Iris pigment epithelial cell (primary cell): ENCODE measurements at places on chromosomes 5 and 9.

DNA sequence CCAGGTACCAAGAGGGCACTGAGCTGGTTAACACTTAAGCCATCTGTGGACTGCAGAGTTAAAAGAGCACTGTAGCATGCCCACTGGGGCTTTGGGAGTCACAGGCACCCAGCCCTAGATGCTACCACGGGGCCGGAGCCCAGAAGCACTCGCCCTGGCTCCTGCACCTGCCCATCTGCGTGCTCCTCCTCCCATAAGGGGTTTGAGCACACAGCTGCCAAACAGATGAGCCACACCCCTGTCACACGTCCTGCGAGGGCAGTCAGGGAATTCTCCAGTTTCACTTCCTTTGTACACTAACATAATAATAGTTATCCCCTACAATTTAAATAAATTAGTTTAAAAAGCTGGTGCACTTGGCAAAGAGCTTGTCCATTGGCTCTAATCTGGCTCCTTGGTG, 4.5 kb upstream of the PCA3 start:
- DNase-seq = no peak

- DNase-seq = no peak
Observed at GRCh38 chr5:95823218-95823737, 752 bp upstream of the GLRX start.

- DNase-seq = no peak
Observed at GRCh38 chr5:14728459-14728938, 64.0 kb downstream of the OTULIN start.

GRCh38 chr5:107542428-107542827, 128.3 kb downstream of the EFNA5 start:
- peak; percentile 99 for DNase-seq

- DNase-seq = no peak
Observed at GRCh38 chr9:123609844-123610243, 253.8 kb downstream of the CRB2 start.

GRCh38 chr9:7210854-7211637, 453.3 kb downstream of the KDM4C start:
- DNase-seq = no peak

- no peak for DNase-seq
Observed at GRCh38 chr5:115812372-115812771, 4.1 kb downstream of the CDO1 start.

- peak; percentile 34 for DNase-seq
Observed at GRCh38 chr9:106753155-106753671, 109.8 kb upstream of the ZNF462 start.

GRCh38 chr5:143601917-143602333, 198.4 kb upstream of the NR3C1 start:
- DNase-seq = no peak

- DNase-seq = no peak
Observed at GRCh38 chr9:237141-237857, 22.6 kb downstream of the DOCK8 start.

DNA sequence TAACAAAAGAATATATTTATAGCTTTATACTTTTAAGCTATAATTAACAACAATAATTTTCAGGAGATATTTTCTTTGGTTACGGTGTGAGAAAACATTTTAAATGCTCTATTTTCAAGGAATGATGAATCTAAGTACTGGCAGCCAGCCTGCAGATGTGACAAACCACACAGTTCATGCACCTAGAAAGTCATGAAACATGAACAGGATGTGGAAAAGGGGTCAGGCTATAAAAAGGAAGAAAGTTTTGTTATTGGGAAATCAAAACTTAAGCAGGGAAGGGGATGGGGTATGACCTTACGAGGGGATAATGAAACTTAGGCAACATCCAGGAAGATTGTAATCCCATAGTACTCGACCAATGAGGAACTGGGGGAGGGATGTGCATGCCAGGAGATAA, 508.7 kb upstream of the GRAMD2B start:
- no peak for DNase-seq

DNA sequence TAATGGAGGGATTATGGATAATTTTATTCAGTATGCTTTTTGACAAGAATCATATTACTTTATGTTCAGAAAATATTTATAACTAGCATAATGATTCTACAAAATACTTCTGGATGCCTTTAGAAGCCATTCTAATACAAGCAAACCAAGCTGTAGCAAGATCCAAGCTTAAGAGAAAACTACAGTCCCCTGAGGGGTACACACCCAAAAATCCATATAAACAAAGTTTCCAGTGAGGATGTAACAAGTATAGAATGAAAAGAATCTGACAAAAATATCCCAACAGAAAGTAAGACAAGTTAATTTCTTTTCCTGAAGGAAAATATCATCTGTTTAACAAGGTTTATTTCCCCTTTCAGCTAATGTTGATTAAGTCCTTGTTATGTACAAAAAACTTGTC, 53.9 kb downstream of the MLLT3 start:
- no peak for DNase-seq

- DNase-seq = no peak
Observed at GRCh38 chr5:38154615-38155204, 103.6 kb upstream of the EGFLAM start.

- no peak for DNase-seq
Observed at GRCh38 chr5:146206257-146206656, 2.9 kb downstream of the RBM27 start.

- no peak for DNase-seq
Observed at GRCh38 chr5:143828710-143829109, 16.7 kb downstream of the HMHB1 start.

GRCh38 chr5:56327809-56328208, 94.7 kb upstream of the ANKRD55 start:
- no peak for DNase-seq

- no peak for DNase-seq
Observed at GRCh38 chr9:36826581-36826980, 207.5 kb downstream of the PAX5 start.

DNA sequence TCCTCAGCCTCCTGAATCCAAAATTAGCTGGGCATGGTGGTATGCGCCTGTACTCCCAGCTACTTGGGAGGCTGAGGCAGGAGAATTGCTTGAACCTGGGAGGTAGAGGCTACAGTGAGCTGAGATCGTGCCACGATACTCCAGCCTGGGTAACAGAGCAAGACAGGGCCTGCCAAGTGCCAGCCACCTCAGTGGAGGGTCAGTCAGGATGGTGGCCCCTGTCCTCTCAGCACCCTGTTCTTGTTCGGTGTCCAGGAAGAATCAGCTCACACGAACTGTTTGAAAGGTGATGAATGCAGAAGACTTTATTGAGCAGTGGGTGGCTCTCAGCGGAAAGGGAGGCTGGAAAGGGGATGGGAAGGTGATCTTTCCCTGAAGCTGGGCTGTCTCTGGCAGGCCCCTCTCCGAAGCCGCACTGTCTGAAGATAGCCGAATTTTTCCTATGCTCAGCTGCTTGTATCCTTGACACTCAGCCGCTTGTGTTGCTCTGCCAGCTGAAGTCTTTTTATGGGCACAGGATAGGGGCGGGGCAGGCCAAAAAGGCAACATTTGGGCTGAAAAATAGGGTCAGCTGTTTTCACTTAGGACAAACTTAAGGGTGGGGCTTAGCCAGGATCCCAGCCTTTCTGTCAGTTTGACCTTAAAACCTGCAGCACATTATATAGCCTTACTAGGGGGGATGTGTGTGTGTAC, 50.9 kb downstream of the UBE2R2 start:
- DNase-seq = no peak

- no peak for DNase-seq
Observed at GRCh38 chr5:4206127-4206526, 610.5 kb downstream of the IRX1 start.

DNA sequence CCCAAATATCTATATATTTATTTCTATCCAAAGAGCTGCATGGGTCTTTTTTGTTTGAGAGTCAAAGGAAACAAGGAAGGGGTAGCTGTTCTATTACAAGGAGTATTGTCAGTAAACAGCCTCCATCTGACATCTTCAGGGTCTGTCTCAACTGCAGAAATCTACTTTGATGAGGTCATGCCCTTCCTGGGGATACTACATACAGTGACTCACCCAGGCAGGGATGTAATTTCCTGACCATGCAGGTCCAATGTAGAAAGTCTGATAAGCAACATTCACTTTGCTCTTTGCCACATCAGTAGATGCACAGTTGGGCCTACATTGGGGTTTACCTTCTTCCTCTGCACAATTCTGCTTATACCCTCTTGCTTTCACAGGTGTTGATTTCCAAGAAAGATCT, 165.5 kb downstream of the TLR4 start:
- DNase-seq = no peak

DNA sequence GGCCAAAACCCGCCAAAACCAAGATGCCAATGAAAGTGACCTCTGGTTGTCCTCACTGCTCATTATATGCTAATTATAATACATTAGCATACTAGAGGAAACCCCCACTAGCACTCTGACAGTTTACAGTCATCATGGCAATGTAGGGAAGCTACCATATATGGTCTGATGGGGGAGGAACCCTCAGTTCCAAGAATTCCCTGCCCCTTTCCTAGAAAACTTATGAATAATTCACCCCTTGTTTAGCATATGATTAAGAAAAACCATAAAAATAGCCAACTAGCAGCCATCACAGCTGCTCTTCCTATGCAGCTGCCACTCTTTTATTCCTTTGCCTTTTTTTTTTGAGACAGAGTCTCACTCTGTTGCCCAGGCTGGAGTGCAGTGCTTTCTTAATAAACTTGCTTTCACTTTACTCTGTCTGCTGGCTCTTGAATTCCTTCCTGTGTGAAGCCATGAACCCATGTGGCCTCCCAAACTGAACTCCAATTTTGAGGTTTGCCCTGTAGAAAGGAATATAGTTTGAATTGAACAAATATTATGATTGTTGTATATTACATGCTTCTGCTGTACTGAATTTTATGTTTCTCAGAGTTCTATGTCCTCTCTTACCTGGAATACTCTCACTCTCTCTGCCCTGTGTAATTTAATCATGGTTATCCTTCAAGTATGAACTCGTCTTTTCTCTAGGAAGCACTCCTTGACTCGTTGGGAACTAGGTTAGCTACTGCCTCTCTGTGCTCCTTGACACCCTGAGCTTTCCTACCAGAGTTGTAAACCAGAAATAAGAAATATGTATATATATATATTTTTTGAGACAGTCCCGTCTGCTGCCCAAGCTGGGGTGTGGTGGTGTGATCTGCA, 59.8 kb downstream of the KIAA1958 start:
- peak; percentile 34 for DNase-seq

DNA sequence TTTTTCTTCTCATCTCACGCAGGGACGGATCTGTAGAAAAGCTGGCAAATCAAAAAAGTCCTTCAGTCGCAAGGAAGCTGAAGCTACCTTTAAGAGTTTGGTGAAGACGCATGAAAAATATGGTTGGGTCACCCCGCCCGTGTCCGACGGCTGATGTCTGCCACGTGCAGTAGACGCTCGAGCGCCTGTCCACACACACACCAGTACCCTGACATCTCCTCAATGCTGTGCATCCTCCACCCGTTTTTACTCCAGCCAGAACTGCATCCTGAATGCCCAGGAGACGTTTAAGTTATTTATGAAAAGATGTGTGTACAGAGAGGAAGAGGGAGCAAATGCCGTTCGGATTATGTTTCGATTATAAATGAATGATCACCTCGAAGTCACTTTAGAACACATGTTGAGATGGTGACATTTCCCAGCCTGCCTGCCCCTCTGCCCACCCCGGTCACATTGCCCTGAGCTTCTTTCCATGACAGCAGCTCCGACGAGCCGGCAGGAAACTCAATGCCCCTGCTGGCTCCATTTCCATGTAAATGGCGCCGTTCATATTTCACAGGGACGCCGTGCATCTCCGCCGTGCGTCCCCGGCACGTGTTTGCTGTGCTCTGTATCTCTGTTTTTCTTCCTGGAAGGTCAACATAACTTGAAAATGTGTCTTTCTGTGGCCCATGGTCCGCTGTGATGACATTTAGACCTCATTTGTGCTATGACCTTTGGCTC, 42.7 kb downstream of the UBE2QL1 start:
- DNase-seq = no peak

GRCh38 chr9:13665418-13666066, 386.1 kb upstream of the MPDZ start:
- DNase-seq = peak; percentile 71

- no peak for DNase-seq
Observed at GRCh38 chr9:114497236-114497635, 8.0 kb downstream of the WHRN start.

DNA sequence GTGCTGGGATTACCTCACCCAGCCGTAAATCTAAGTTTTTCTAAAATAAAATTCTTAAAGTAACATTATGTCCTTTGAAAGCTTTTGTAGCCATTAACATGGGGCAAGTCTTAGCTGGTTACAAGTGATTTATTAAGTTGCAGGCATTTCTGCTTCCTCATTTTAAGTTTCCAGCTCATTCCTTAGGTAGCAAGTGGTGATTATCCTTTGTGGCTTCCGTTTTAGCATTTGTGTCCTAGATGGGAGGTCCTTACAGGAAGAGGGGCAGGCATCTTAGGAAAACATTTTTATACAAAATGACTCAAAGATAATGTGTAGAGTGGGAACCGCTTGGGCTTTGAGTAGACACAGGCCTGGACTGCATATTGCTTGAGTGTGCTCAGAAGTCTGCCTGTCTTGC, 35.0 kb upstream of the ROPN1L start:
- no peak for DNase-seq

DNA sequence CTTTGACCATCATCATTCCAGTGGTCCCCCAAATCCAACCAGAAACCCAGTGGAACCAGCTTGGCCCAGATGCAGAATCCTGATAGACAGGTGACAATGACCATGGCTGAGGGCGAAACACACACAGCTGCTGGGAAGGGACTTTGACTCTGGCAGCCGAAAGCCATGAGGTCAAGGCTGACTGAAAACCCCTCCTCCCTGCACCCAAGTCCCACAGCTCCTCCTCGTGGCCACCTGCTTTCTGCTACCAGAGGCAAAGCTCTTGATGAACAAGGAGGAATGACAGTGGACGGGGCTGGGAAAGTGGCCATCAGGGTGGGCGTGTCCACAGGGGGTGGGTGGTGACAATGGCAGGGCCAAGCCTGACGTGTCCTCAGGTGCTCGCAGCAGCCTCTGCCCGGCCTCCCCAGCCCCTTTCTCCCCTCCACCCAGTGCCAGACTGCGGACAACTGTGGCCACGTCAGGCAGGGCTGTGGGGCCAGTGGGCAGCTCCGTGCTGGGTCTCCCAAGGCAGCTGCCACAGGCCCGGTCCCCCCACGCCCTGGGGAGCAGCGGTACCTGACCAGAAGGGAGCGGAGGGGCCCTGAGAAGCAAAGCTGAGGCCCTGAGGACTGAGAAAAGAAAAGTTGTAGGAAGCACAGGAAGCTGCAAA, 30.8 kb upstream of the SARDH start:
- no peak for DNase-seq

DNA sequence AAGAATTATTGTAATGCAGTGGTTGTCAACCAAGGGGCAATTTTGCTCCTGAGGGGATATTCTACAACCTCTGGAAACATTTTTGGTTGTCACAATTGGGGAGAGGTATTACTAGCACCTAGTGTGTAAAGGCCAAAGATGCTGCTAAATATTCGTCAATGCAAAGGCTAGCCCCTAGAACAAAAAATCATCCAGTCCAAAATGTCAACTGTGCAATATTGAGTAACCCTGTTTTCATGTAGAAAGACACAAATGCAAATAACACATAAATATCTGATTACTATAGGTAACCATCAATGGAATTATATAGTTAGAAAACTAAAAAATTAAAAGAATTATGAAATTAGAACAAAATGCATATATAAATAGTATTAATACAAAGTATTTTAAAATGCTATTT, 26.1 kb downstream of the RNF145 start:
- no peak for DNase-seq
